SW 1271 (cell line): ENCODE measurements at places on chromosomes 3 and 15.

GRCh38 chr15:67091980-67092677, 26.7 kb downstream of the SMAD3 start:
- no peak for DNase-seq

DNA sequence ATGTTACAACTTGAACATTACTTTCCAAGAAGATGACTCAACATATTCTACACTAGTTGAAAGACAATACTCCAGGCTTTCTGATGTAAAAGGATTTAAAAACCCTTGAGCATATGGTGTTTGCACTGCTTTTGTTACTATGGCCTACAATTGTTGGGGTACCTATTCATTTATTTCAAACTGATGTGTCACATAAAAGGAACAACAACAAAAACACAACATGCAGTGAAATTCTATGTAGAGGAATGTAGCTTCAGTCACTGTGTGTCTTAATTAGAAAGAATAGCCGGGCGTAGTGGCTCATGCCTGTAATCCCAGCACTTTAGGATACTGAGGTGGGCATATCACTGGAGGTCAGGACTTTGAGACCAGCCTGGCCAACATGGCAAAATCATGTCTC, 1.6 kb downstream of the SPATA16 start:
- no peak for DNase-seq

- DNase-seq = peak; percentile 70
Observed at GRCh38 chr3:47113669-47114365, 50.1 kb downstream of the SETD2 start.

DNA sequence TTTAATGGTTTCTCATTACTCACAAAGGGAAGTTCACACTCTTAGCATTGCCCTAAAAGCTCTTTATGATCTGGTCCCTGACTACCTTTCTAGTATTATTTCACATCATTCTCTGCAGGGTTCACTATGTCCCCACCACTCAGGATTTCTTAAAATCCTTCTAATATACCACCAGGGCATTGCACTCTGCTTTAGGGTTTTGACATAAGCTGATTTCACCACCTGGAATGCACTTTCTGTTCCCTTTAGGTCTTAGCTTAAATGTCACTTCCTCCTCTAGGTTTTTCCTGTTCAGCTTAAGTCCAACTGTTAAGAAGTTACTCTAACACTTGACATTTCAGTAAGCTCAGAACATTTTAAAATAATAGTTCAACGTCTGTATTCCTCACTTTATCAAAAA, 81.7 kb downstream of the HCN4 start:
- DNase-seq = no peak

- DNase-seq = no peak
Observed at GRCh38 chr15:88020806-88021205, 235.7 kb downstream of the NTRK3 start.
